ENCODE measurements at places on chromosomes 13 and 19.

DNA sequence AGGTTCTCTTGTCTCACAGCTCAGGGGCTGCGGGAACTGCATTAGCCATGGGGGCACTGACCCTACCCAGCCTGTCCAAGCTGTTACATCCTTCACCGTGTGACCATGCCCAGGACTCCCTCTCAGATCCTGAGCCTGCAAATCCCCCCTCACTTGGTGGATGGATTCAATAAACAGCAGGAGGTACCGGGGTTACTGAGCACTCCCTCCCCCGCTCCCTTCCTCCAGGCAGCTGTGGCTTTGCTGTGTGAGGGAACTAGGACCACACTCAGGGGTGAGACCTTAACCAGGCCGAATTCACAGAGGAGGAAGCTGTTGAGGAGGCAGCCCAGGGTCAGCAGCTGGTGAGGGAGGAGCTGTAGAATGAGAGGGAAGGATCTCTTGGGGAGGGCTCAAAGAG, 27.0 kb upstream of the CEACAM1 start:
- no peak for DNase-seq

- no peak for DNase-seq
Observed at GRCh38 chr13:31904941-31905824, 126.4 kb upstream of the FRY start.

DNA sequence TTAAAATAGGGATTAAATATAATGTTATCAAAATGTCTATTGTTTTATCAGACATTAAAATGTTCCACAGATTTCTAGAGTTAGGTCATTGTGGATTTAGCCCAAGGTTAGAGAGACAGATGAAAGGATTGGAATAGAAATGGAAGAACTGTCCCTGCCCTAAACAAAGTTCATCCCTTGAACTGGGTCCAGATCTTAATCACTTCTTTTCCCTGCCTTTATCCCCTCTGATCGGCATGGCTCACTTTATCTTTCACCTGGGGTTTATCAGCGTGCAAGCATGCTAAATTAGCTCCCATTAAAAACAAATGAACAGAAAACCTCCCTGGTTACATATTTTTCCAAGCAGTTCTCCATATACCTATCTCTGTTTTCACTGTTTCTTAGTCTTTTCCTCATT, 23.4 kb upstream of the ARGLU1 start:
- DNase-seq: no peak

DNA sequence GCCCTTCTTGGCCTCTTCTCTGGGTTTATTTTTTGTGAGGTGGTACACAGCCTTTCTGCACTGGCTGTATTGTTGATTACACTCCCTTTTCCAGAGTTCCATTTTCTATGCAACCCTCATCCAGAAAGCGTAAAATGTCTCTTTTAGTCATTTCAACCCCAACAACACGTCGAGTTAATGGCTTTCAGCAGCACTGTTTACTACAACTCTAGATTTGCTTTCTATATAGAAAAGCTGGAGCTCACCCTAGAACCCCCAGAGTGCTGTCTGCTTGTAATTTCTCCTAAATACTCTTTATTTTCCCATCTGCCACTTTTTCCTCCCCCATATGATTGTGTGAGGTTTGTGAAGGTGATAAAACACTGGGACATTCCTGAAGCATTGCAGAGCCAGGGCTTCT, 148.9 kb upstream of the TMTC4 start:
- DNase-seq: no peak

GRCh38 chr13:30235216-30235615, 72.1 kb downstream of the KATNAL1 start:
- no peak for DNase-seq

GRCh38 chr19:46959894-46960556, 59.6 kb upstream of the NPAS1 start:
- no peak for DNase-seq
